ENCODE measurements at places on chromosomes 12 and 14.

DNA sequence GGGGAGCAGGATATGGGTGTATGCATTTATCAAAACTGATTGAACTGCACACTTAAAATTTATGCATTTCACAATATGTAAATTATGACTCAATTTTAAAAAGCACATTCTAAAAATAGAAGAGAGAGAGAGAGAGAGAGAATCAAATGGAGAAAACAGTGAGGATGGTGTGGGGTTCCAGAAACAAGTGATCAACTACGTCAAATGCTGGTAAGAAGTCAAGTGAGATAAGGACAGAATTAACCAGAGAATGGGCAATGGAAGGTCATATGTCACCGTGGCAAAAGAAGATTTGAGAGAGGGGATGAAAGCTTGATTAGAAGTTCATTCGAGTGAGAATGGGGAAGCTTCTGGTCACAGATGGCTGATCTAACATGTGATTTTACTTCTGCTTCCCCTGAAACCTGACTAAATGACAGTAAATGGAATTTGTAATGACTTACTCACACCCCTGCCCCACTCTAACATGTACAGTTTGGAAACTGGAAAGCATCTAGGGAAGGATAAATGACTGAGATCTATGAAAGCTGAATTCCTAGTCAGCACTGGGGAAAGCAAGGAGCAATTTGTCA is 276.5 kb upstream of the AMIGO2 start:
- no peak for DNase-seq

- no peak for DNase-seq
These were observed 19.7 kb downstream of the VDR start for GRCh38 chr12:47885012-47885501.

DNA sequence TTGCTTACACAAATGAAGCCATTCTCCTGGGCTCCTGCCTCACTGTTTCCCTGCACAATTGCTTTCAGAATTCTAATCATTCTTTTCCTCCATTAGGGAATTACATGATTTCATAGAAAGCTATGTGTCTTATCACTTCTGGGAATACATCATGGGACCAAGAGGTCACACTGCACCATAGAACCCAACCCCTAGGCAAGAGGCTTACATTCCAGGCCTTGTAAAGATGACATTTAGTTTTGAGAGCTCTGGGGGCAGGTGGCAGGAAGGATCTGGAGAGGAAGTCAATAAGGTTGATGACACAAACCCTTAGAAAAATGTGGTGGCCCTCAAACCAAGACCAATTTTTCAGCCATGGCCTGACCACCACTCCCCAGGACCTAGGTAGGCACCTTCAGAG is 57.1 kb downstream of the NUAK1 start:
- DNase-seq: no peak

GRCh38 chr12:107458163-107458562 is 227.4 kb upstream of the PWP1 start:
- no peak for DNase-seq

DNA sequence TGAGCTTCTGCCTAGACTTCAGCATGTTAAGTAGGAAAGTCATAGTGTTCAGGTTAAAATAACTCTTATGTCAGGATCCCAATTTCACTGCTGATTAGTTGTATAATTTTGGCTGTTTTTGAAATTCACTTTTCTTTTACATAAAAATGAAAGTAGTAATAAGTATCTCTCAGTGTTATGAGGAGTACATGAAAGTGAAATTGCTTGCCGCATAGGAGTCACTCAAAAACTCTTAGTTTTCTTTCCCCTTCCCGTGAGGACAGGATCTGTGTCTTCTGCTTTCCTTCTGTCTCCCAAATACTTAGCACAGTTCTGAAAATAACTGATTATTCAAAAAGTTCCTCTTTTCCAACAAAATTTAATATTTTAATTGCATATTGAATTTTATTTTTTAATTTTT is 100.5 kb downstream of the SLC38A4 start:
- DNase-seq: no peak

GRCh38 chr12:111314953-111315539 is 53.8 kb downstream of the PHETA1 start:
- DNase-seq: no peak

DNA sequence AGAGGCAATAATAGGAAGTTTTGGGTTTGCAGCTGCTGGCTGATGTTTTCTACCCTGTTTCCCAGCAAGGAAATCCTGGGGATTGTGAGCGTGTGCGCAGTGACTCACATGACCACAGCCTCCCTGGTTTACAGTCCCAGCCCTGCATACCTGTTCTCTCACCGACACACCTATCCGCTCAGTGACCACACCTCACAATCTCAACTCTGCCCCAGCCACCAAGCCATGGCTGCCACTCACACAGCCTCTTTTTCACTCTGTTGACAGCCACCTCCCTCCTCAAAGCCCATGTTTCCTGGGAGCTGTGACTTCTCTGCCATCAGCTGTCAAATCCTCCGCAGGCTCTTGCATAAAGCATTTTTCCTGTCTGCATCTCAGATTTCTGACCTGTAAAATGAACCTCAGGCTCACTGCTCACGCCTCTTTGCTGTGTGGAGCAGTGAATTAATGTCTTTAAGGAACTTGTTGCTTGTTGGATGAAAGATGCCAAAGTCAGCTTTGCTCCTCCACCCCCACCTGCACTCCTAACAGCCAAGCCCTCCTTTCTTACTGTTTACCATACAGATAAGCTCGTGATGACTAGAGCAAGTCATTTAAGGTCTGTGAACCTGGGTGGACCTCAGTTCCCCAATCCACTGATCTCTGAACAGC is 43.5 kb downstream of the B4GALNT3 start:
- no peak for DNase-seq

- DNase-seq: no peak
These were observed 16.6 kb upstream of the MCRS1 start for GRCh38 chr12:49584591-49584990.

GRCh38 chr12:118332511-118332910 is 40.2 kb downstream of the TAOK3 start:
- no peak for DNase-seq

DNA sequence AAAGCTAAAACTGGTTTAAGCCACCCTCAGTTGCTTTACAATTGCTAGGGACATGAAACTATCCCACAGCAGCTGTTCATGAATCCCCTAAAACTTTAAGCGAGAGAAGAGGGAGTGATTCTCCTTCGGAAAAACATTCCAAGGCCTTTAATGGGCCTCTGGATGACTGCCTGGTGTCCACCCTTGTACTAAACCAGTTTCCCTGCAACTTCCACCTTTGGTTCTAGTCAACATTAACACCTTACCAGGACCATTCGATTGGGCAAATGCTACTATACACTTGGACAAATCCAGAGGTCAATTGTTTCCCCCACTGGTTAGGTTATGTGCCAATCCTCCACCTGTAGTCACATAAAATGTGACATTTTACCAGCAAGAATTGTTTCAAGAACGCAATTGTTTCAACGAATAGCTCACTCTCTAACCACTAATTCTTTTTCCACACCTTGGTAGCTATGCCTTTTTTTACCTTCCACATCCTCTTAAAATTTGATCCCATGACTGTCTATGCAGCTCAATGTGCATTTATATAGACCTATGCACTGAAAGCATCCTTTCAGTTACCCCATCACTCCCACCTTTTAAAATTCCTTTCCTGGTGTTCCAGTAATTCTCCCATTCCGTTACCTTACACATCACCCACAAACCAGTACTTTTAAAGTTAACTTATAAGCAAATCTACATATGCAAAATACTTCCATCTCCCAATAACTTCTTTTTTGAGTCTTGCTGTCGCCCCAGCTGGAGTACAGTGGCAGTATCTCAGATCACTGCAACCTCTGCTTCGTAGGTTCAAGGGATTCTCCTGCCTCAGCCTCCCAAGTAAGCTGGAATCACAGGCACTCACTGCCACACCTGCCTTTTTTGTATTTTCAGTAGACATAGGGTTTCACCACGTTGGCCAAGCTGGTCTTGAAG is 3.6 kb downstream of the UBC start:
- no peak for DNase-seq

- DNase-seq: no peak
These were observed 14.0 kb upstream of the DPF3 start for GRCh38 chr14:72907886-72908285.

GRCh38 chr12:34333337-34333736 is 311.0 kb downstream of the ALG10 start:
- no peak for DNase-seq

GRCh38 chr14:80047761-80048160 is 163.5 kb downstream of the DIO2 start:
- DNase-seq: no peak

- DNase-seq: no peak
These were observed 1.3 kb downstream of the RNFT2 start for GRCh38 chr12:116739381-116739887.

DNA sequence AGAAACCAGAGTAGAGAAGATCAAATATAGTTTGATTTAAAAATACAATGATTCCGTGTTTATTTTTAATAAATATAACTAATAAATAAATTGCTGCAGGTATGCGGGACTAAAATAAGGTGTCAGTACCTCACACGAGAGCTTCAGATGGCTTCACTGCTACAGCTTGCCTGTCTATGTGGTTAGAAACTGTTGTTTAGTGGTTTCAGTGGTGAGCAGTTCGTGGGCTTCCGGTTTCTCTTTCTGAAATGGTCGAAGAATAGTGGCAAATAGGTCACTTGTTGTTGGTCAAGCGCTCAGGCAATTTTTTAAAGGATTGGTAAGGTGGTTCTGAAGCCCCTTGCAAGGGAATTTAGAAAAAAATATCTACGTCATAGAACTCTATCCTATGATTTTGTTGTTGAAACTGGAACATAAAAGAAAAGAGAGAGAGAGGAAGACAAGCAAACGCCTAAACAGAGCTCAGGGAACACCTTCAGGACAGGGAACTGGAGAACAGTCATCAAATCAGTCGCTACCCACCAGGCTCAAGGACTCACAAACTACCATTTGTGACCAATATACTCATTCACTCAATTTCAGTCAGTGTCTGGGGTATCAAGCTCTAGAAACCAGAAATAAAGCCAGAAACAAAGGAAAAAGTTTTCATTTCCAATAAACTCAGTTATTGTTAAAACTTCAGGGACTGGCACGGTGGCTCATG is 31.3 kb downstream of the GABARAPL1 start:
- no peak for DNase-seq

DNA sequence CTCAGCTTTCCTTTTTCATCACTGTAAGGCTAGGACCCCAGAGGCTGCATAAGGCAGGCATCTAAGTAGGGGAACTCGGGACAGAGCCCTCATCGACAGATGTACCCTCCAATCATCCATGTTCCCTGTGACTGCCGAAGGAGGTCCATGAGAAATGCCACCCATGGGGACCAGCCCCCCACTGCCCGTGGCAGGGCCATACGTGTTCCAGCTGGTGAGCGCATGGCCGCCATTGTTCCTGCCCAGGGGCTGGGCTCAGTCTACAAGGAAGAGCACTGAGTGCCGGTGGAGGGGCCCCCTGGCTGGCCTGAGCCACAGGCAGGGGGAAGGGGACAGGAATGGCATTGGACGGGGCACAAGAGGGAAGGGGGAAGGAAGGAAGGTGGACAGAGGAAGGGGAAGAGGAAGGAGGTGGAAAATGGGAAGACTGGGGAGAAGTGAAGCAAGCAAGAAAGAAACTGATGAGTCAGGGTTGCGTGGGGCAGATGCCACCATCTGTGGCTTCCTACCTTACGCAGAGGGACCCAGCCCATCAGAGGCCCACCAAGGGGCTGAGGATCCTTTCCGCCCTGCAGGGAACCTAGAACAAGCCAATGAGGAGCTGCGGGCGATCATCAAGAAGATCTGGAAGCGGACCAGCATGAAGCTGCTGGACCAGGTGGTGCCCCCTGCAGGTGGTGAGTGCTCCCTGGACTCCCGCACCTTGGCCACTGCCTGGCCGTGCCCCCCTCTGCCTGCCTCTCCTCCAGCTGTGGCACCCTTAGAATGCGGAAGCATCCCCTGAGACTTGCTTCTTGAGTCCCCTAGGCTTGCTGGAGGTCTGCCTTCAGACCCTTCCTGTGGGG is 120.6 kb upstream of the FKBP4 start:
- DNase-seq: no peak

DNA sequence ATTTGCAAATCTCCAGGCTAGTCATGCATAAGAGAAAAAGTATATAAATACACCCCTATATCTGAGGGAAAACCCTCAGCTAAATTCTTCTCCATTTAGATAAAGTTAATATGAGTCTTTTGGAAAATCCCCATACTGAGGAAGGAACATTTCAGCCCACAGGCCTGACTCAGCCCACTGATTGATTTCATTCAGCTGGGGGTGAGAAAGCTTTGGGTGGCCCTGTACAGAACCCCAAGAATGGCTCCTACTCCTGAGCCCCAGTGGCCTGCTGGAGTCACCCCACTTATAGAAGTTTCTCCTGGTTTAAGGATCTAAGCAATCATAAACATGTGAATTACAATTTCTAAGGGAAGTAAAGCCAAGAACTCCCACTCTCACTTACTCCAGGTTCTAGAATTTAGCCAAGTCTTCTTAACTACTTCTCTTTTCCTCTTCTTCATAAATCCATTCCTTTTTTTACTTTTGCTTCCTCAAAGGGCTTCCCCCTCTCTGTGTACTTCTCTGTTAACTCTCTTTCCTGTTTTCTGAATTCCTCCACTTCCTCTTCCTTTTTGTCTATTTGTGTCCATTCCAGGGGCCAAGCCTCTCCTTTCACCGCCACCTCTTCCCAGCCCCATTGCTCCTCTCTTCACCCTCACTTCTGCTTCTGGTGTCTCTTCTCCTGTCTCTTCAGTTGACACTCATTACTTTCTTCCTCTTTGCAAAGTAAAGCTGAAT is 21.0 kb downstream of the RTN1 start:
- DNase-seq: no peak

DNA sequence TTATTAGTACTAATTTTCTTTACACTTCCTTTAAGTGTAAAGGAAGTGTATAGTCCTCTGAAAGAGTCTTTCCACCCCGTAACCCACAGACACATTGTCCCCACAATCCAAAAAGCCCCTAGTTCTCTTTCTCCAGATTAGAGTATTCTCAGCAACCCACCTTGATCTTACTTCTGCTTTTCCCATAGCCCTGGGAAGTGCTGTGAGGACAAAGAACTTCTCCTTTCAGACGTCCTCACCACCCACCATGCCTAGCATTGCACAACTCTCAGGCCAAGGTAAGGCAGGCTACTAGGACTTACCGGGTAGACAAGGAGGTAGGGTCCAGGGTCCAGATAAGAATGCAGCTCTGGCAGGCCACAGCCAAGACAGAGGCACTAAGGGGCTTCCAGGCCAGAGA is 7.4 kb downstream of the AAAS start:
- no peak for DNase-seq
